Activated CD8-positive, alpha-beta memory T cell treated with anti-CD3 and anti-CD28 coated beads for 1 hour (primary cell): ENCODE measurements at places on chromosomes 13 and 19.

DNA sequence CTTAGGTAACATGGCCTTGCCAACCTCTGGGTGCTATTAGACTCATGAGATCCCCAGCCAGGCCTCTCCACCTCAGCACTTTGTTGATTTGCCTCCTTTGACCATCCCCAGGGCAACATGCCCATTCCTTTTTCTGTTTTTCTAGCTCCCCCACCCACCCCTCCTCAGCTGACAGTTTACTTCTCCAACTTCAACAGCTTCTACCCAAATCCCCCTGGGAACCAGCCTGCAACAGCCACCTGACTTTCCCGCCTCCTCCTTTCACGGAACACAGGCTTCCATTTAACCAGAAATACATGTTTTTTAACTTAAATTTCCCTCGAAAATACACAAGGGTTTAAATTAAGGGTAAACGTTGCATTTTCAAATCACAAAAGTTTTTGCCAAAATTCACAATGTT, 117.3 kb downstream of the DLEU7 start:
- DNase-seq: no peak

DNA sequence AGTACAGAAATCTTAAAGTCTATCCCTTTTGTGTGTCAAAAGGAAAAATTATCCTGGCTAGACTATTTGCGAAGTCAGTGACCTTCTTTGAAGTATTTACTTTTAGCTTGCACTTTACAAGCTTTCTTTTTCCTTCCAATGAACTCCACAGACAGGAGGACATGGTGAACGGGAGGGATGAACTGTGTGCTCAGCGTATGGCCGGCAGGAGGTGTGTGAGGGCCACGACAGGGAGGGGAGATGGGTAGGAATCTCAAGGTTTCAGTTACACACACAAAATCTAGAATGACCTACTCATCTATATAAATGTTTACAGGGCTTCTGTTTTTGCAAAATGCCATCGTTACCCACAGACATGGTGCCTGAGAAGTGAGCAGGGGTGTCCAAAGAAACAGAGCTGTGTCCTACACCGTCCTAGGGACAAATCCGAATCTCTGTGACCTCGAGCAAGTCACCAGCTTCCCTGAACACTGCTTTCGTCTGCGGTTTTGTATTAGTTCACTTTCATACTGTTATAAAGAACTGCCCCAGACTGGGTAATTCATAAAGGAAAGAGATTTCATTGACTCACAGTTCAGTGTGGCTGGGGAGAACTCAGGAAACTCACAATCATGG, 537.2 kb downstream of the LIG4 start:
- no peak for DNase-seq

DNA sequence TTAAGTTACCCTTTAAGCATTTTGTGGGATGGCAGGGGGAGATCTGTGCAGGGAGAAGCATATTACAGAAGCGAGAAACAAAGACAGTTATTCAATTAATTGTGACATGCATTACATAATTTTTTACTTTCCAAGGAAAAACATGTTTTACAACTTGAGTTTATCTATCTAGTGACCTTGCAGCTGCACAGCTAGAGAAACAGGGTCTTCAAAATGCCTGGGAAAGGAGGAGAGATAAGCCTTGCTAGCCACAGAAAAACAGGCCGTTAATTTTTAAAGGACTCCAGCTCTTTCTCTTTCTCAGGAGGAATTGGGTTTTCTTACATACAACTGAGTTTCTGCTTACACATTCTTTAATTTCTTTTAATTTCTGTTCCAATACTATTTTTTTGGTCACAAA, 14.8 kb upstream of the ZNF431 start:
- DNase-seq: no peak

DNA sequence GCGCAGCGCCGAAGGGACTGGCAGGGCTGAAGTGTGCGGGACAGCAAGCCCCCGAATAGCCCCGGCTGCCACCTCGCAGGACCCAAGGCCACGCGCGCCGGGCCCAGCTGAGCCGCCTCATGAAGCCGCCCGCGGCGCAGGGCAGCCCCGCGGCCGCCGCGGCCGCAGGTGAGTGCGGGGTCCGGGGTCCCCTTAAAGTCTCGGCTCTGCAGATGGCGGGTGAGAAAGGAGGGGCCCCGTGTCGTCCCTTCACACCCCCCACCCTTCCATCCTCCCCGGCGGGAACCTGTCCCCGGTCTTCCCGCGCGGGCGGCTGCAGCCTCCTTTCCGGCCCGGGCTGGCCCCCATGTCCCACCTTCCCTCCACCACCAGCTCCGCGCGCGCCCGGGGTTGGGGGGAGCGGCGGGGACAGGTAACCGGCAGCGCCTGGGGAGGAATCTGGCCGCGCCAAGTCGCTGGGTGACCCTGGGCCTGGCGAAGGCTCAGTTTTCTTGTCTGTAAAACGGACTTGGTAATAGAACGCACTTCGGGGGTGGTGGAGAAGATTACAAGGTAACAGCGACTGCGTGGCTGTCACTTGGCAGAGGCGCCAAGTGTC, 338 bp downstream of the RGCC start:
- peak; percentile 28 for DNase-seq

- DNase-seq: no peak
Measured at GRCh38 chr13:35785576-35786303, 309.3 kb upstream of the MAB21L1 start.
